ENCODE measurements at places on chromosomes 7 and 10. TPM values are rescaled to one million over a fixed set of nuclear protein-coding genes. Genes with fewer than 3 reads are reported as not detected.

KCP gene
- total RNA-seq: 4.2 TPM

UCMA gene
- total RNA-seq: not detected

DNA sequence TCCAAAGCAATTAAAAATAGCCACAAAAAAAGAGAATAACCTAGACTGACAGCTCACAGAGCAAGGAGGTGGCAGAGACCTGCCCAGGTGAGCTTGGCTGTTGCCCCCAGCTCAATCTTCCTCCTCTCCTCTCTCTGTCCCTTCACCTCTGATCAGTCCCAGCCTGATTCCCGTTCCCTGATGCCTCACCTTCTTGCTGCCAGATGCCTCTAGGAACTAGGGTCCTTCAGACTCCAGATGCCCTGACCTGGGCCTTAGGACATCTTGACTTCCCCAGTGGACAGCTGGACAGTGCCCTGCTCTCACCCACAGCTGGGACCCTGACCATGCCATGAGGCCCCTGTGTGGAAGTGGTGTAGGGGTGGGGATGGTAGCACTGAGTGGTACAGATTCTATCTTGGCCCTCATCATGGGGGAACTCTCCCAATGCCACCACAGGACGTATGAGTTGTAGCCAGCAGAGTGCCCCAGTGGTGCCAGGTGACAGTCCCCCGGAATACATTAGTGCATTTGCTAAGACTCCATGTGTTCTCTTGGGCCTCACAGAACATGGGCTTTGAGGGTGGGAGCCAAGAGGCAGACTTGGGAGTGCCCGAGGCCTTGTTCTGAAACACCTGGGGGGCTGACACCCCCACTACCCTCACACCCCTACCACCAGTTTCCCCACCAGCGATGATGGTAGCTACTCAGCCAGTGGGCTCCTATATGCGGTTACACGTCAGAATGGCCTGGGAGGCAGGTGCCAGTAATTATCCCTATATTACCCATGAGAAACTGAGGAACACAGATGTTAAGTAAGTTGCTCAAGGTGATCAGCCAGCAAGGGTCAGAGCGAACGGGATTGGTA, 2.0 kb downstream of the DEPP1 start:
- H3K36me3 ChIP-seq: peaks cover 8% of the 10 kb centered on the region
- no peaks in the 10 kb centered on the region for H3K27me3 ChIP-seq
- no peak for DNase-seq

DNA sequence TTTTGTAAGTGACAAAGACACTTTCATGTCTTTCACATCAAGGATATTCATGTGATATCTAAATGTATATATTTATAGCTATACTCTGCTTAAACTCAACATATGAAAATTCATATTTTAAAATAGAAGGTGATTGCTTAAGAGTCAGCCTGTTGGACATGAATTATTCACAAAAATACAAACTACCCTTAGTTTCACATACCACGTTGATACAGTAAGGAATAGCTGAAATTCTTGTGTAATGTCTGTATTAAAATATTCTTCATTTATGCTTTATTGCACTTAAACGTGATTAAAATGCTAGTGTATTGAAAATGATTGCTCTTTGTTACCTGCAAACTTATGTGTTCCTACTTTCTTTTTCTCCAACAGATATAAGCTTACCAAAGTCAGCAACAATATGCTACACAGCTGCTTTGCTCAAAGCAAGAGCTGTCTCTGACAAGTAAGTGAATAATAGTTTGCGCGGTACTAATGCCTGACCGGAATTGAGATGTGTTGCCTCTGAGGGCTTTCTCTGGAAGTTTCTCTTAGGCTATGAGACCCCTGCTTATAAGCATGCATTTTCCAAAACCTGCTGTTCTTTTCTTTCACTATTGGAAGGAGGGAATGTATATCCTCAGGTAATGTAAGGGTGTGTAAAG, 133.8 kb downstream of the WNT2 start:
- H3K4me3 ChIP-seq: no peak overlapping the region
- H3K4me1 ChIP-seq: peaks cover 4% of the 10 kb centered on the region
- peaks cover 28% of the 10 kb centered on the region for H3K36me3 ChIP-seq
- H3K27ac ChIP-seq: peak overlapping the region; percentile 22

- no peaks in the 10 kb centered on the region for H3K36me3 ChIP-seq
- no peaks in the 10 kb centered on the region for H3K27me3 ChIP-seq
- H3K4me3 ChIP-seq: no peak overlapping the region
- no peak overlapping the region for H3K27ac ChIP-seq
Observed at GRCh38 chr10:121231079-121231478, 367.2 kb downstream of the FGFR2 start.

DNA sequence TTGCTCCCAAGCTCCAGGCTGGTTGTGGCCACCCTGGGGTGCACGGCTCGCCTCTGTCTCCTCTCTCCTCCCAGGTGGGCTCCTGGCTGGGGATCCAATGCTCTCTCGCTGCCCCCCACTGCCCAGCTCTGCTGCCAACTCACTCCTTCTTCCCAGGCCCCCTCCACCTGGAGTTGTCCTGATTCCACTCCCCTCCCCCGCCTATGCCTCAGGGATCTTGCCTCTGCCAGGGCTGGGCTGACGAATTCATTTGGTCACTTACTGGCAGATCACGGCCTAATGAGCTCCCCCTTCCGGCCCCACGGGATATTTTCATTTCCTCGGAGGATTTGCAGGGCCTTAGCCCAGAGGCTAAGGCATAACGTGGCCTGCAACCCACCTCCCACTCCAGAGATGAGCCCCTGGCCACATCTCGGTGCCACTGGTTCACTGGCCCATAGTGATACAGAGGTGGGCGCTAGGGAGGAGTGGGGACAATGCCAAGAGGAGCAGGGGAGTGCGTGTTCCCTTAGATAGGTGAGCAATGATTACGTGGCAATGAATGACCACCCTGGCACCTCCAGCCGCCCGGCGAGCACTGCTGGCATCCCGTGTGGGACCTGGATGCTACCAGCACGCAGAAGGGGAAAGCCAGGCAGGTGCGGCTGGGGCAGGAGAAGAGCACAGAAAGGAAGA, 344.6 kb upstream of the SHH start:
- H3K27me3 ChIP-seq: peaks cover 11% of the 10 kb centered on the region
- no peak overlapping the region for H3K27ac ChIP-seq
- H3K36me3 ChIP-seq: no peaks in the 10 kb centered on the region
- peaks cover 5% of the 10 kb centered on the region for H3K4me1 ChIP-seq
- no peak overlapping the region for H3K4me3 ChIP-seq
- DNase-seq: no peak

Measured in type B pancreatic cell (in vitro differentiated cells).